ENCODE measurements at places on chromosomes 13 and 19. TPM values are rescaled to one million over a fixed set of nuclear protein-coding genes. Genes with fewer than 3 reads are reported as not detected.

DNA sequence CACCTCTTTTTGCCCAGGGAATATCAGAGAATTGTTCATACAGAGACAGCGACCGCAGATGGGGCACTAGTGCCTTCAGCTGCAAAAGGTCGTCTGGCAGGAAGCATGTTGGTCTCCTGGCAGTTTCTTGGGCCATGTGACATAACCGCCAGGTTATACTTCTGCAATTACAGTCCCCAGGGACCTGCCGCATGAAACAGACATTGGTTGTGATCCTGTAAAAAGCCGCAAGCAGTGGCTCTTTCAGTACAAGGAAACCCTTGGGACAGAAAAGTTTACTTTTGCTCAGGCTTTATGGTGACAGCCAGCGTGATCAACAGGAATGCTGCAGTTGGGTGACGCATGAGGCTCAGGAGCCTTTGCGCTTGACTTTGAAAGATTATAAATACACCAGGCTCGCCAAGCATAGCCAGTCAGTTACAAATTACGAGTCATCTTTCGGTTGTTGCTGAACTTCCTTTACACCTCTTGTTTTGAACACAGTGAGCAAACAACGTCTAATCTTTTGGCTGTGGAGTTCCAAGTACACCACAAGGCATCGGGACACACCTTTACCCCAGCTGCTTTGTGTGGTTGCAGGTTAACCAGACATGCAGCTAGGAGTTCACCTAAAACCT lies 50.5 kb upstream of the UBE2L5 start:
- peak; percentile 60 for DNase-seq

- DNase-seq: no peak
Measured at GRCh38 chr13:107864543-107865317, 350.6 kb downstream of the LIG4 start.

GRCh38 chr13:30829145-30829832 lies 76.8 kb upstream of the MEDAG start:
- DNase-seq: no peak

The KLF1 gene
- 0.62 TPM for total RNA-seq

The PRR22 gene
- 5.7 TPM for total RNA-seq

The RETN gene
- total RNA-seq: not detected

The RPS28 gene
- 1,945 TPM for total RNA-seq

Data from activated T-helper 2 cell treated with anti-CD3 and anti-CD28 coated beads, Interferon-gamma antibody, Interleukin-2, Interleukin-4, amounts not matched to agents 10 μg/mL and 5 μg/mL and 100 μg/mL, durations not matched to agents 14 hours and 24 hours and 36 hours (primary cell).